ENCODE measurements at places on chromosomes 11 and 22. TPM values are rescaled to one million over a fixed set of nuclear protein-coding genes. Genes with fewer than 3 reads are reported as not detected.
A peak's percentile ranks its signal among the peaks of the same experiment; 100 is the strongest.

GRCh38 chr11:837189-837989 lies 4.6 kb downstream of the CD151 start:
- no peak for DNase-seq

GRCh38 chr22:26579331-26579886 lies 10.5 kb downstream of the TPST2 start:
- DNase-seq: no peak

DNA sequence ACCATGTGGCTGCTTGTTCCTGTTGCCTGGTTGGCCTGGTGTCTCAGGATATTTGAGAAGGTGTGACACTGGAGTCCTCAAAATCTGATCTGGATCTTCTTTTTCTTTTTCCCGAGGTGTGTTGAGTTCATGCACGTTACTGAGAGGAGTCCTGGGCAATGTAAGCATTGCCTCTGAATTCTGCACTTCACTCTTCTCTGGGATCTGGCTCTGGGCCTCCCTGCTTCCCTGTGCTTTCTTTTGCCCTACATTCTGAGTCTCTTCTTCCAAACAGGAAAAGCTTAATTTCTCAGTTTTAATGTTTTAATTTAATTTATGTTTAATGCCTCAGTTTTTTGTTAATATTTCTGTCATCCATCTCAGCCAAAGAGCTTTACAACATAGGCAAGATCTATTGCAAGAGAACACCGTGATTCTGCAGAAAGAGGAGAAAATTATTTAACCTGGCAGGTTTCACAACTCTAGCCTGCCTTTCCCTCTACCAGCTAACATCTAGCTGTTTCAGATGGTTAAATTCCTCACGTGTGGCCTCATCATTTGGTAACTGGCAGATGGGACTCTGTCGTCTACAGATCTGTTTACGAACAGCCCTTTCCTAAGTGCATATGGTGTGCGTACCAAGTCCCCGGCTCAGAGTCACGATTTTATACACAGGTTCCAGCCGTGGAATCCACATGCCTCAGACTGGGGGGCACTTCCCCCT lies 24.7 kb downstream of the LDLRAD3 start:
- DNase-seq: peak; percentile 33

DNA sequence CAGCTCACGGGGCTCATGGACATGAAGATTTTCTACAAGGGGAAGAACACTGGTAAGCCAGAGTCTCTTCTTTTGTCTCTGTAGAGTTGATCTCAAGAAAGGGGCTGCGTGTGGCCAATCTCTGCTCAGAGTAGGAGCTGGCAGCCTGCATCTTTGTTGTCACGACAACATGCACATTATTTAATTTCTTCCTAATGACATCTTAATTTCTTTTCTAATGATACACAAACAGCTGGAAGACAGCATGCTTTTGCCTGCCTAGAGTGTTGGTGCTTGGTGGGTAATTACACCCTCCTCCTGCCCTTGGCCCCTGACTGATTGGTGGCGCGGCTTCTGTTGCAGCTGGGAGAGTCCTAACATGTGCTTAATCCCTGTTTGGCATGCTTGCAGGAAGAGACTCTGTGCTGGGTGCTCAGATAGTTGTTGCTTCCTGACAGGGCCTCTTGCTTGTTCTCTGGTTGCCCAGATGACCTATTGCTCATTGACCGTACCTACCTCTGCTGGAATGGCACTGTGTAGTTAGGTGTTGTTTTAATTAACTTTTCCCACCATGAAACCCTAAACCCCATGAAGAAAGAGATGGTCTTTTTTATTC lies 106.9 kb upstream of the SORL1-AS1 start:
- DNase-seq: no peak

HOATZ gene
- not detected for total RNA-seq
